ENCODE measurements at places on chromosomes 2 and 18.

- DNase-seq: no peak
Observed at GRCh38 chr18:48857023-48857694, 93.6 kb downstream of the SMAD7 start.

DNA sequence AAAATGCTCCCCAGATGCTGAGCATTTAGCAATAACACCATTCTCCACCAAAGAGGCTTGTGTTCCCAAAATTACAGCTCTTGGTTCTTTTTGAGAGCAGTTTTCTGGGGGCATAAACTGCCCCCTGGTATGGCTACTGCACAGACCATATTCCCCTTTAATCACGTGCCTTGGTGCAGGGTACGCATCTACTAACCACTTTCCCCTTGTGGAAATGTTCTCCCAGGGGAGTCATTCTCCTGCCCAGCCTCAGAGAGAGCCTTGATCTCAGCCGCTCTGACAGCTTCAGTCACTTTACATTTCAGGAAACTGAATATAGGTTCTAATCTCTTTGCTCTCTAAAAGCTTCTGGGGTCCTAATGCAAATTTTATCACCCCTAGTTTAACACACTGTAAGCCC, 44.7 kb upstream of the EML6 start:
- no peak for DNase-seq

- DNase-seq: no peak
Observed at GRCh38 chr2:122885436-122885835, 1130.0 kb downstream of the TSN start.

DNA sequence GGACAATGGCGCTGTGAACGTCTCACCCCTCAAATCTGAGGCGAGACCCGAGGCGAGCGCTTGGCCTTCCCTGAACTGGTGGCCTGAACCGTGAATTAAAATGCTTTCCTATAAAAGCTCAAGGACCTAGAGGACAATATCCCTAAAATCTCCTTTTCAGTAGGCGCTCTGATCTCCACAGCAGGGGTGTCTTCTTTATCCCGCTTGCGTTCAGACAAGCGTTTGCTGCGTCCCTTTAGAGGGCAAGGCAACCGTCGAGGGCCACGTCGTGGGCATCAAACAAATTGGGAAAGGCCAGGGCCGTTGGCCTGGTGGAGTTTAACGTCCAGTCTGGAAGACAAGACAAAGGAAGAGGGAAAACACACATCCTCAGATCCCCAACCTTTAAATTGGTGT, 1.3 kb upstream of the RAX start:
- no peak for DNase-seq

DNA sequence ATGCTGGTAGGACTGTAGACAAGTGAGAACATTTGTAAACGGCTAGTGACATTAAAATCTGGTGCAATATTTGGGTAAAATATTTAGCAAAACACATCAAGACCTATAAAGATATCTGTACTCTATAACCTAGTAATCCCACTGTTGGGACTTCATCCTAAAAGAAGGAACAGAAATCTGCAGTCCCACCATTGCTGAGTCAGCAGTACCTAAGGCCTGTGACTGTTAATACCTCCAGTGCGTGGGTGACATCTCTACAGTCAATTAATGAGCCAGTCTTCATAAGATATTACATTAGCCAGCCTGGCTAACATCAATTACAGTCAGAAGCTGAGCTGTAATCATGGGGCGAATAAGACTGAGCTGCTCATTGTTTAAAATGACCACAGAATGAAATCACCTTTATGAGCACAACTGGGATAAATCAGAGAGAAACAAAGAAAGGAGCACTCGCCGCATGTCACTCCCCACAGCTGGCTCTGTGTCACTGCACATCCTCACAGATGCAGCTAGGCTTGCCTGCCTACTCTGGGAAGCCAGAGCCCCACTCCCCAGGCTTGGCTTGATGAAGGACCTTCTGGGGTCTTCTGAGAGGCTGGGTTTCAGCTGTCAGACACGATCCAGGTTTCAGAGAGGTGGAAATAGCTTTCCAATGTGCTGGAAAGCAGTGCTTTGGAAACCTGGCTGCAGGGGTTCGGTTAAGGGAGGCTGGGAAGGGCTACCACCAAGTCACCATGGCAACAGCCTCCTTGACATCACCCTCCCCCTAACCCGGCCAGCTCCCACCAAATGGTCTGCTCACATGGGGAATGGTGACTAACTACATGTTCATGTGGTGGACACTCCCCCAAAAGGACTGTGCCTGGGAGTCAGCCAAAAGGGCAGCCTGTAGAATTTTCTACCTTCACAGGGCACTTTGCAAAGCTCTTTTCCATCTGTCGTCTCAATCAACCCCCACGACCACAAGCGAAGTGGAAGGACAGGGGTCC, 145.0 kb downstream of the ZBTB7C start:
- DNase-seq: no peak

- DNase-seq: no peak
Observed at GRCh38 chr18:10477863-10478260, 23.4 kb downstream of the APCDD1 start.

DNA sequence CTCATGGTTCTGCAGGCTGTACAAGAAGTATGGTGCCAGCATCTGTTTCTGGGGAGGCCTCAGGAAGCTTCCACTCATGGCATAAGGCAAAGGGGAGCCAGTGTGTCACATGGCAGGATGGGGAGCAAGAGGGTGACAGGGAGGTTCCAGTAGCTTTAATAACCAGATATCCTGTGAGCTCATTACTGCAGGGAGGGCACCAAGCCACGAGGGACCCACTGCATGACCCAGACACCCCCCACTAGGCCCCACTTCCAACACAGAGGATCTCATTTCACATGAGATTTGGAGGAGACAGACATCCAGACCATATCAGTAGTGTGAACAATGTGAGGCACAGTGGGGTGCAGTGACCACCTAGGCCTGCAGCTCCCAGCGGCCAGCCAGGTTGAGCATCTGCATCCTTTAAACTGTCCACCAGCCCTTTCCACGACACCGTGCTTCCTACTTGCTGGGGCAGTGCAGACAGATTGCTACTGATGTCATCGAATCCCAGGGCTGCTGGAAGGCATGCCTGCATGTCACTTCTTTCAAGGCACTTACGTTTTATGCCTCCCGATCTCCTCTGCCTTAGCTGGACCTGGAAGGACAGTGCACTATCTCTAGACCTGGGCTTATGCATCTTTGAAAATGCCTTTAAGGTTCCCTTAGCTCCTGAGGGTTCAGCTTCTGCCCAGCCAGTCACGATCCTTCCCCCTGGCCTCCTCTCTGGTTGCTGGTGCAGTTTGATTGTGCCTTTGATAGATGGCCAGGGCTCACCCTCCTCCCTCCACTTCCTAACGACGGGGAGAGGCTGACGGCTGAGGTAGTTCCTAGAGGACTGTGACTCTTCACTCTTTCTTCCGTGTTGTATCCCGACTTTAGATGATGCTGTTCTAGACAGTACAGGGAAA, 174.3 kb downstream of the FAM210A start:
- no peak for DNase-seq

- DNase-seq: no peak
Observed at GRCh38 chr2:232697807-232698110, 628 bp downstream of the GIGYF2 start.

GRCh38 chr2:29952973-29953372, 31.6 kb upstream of the ALK start:
- no peak for DNase-seq

DNA sequence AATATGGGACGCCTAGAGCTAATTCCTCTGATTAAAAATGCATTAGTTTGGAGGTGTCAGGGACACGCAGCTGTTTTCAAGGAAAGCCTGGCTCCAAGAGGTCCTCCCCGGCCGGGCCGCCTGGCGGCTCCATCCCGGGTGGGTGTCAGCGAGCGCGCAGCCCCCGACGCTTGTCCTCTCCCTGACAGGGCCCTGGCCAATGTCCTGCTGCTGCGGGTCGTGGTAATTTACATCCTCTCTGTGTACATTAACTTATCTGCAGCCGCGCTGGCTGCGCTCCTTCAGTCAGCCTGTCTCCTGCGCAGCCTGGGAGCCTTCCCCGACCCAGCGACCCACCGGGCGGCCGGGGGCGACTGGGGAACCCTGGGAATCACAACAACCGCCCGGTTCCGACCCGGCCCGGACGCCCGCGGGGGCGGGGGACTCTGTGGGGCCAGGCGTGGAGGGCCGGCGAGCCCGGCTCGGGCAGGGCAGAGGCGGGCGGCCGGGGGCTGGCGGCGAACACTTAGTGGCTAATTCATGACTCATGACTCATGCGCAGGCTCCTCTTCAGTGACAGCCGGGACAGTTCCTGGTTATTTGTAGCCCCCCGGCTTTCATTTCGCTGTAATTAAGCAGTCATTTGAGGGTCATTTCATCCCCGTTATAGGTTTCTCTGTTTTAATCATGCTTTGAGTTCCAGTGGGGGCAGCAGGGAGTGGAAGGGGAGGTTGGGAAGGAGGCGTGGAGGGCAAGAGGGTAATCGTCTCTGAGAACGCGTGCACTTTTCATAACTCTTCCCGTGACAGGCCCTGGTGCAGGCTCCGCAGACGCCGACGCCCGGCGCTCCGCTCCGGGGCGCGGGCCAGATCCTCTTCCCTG, 141.9 kb upstream of the CTAGE1 start:
- DNase-seq: no peak

- no peak for DNase-seq
Observed at GRCh38 chr2:196464311-196464710, 175.2 kb upstream of the CCDC150 start.

DNA sequence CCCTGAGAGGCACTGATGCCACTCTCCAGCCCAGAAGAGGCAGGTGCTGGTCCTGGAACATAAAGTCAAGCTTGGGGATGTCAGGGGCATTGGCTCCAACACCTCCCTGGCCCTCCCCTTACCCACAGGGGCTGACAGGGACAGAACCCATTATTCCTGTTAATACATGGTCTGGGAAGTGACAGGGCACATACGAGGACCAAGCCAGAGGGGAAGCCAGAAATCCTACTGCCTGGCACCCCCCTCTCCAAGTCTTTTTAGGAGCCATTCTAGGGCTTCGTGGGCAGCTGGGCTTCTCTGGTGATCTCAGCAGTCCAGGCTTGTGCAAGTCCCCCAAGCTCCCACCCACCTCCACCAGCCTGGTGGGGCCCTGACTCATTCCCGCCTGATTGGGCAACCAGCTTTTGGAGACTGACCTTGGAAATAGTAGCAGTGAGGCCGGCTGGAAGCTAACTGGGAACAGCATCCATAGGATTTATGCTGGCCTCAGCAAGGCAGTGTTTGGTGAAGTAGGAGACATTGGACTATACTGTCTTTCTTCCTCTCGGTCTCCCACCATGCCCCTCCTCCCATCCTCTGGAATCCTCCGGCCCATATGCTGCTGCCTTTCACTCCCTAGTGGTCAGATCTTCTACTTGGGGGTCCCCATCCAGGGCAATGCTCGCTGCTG, 86.4 kb upstream of the HK2 start:
- DNase-seq: no peak

GRCh38 chr2:29640360-29640759, 281.0 kb downstream of the ALK start:
- no peak for DNase-seq

- DNase-seq: no peak
Observed at GRCh38 chr2:24586955-24587354, 95.9 kb downstream of the NCOA1 start.

GRCh38 chr18:50579061-50579774, 19.3 kb downstream of the MAPK4 start:
- DNase-seq: no peak

DNA sequence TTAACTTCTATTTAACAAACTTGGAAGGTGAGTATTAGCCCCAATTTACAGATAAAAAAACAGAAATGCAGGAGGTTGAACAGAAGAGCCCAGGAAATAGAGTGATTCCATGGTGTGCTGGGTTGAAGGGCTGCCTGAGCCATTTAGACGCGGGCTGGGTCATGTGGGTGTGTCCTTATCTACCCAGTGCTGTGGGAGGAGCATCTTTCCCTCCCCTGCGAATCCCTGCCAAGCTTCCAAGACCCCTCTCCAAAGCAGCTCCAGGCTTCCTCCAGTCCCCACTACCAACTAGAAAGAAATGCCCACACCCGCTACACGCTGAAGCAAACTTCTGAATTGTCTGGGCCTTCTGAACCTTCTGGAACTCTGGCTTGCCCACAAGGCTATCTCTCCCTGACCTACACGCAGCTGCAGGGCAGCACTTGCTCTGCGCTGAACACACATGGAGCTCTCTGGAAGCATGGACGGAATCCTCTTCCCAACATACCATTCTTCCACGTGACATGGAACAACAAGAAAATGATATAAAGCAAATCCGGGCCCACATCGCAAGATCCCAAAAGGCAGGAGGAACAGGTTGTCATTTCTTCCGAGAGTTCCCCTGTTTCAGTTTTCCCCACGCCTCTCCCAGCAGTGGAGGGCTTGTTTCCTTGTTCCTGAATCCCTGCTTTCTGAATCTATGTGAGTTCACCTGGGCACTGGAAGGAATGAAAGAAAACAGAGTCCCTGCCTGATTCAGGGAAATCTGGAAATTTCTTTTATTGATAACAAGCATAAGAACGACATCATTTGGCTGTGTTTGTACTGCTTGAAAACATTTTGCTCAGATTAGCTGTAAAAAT, 562.7 kb upstream of the ID2 start:
- no peak for DNase-seq

DNA sequence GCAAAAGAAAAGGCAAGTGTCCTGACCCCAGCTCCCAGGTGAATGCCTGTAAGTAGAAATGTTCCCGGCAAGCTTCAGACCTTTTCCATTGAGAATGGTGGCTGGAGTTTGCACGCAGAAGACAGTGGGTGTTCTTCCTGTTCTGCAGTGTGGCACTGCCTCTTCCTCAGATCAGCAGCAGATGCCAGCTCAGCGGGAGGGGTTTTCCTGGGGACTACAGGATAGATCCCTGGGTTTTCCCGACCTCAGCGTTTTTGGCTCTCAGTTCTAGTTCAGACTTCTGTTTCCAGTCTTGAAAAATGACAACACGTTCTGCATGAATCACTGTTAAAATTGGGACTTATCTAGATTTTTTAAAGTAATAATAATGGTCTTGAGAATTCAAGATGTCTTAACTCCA, 39.2 kb downstream of the GRHL1 start:
- no peak for DNase-seq

- DNase-seq: no peak
Observed at GRCh38 chr2:172230889-172231401, 128.2 kb upstream of the DLX2 start.

DNA sequence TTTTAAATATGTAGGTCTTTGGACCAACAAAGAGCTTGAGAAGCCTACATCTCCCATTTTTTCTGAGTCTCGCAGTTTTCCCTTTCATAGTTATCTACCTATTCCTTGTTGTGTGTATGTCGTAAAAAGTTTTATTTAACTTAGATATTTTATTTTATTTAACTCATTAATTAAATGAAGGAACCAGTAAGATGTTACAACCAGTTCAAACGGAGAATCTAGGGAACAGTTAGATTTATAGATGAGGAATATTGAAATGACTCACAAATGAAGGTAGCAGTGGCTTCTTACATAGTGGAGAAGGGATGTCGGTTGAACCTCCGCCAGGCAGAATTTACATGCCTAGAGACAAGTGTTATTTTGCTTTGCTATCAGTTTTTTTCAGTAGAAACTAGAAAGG, 48.5 kb upstream of the ZNF638 start:
- no peak for DNase-seq

DNA sequence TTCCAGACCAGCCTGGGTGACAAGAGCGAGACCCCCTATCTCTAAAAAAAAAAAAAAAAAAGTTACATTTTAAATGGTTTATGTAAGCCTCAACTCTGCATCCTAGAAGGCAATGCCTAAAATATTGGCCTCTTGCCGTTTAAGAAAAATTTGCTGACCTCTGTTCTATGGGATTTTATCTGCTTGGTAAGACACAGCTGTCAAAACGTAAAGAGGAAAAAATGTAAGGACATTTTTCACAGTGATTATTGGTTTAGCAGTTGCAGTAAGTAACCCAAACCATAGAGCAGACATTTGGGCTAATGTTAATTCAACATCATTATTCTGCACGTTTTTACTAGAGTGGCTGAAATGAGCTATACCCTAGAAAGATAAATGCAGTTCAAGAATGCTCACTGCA, 14.4 kb upstream of the E2F6 start:
- no peak for DNase-seq

Data from esophagus squamous epithelium (tissue), 5 donors.